Suprapubic skin (tissue), 4 donors: ENCODE measurements at places on chromosomes 7 and 10.

GRCh38 chr10:62619413-62619738, 185.1 kb upstream of the ADO start:
- no peak for DNase-seq

DNA sequence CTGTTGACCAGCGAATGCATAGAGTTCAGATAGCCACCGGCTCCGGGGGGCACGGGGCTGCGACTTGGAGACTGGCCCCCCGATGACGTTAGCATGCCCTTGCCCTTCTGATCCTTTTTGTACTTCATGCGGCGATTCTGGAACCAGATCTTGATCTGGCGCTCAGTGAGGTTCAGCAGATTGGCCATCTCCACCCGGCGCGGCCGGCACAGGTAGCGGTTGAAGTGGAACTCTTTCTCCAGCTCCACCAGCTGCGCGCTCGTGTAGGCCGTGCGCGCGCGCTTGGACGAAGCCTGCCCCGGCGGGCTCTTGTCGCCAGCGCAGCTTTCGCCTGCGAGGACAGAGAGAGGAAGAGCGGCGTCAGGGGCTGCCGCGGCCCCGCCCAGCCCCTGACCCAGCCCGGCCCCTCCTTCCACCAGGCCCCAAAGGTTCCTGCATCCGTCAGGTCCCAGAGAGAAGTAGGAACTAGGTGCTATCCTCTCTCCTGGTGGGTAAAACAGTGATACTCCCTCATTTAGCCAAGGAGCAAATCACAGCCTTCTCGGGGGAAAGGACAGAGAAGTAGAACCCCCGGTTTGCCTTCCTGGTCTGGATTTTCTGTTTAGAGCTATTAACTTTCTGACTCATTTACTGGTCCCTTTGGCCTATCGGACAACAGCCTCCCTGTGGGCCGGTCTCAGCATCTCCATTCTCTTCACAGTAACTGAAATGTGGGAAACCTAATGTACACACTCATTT, 6.1 kb upstream of the HOXA2 start:
- no peak for DNase-seq

DNA sequence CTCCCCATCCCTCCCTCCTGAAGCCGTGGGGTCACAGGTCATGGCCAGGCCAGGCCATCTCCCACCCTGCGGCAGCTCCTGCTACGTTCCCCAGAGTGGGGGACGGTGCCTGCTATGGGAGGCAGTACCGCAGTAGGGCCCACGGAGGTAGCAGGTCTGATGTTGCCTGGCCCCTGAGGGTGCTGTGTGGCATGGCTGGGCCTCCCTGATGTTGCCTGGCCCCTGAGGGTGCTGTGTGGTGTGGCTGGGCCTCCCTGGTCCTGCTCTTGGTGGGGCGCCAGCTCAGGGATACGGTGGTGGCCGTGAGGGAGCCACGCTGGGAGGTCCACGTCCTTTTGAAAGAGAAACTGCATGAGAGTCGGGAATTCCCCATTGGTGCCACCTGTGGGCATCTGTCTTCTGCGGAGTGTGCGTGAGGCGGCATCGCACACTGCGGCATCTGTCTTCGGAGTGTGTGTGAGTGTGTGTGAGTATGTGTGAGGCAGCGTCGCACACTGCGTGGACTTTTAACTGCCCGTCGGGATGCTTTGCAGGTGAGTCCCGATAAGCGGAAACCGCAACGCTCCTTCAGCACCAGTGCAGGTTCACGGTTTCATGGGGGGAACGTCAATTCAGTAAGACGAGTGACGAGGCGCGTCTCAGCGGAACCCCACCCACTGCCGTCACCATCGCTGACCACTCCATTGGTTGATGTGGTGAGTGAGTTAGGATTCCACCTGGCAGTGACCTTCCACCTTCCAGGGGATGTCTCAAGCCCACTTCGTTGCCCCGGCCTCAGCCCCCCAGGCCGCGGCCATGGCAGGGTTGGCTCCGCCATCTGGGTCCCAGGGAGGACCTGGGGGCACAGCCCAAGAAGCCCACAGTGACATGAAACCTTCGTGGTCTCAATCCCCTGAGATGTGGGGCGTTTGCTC, 51.2 kb upstream of the CFAP46 start:
- no peak for DNase-seq

DNA sequence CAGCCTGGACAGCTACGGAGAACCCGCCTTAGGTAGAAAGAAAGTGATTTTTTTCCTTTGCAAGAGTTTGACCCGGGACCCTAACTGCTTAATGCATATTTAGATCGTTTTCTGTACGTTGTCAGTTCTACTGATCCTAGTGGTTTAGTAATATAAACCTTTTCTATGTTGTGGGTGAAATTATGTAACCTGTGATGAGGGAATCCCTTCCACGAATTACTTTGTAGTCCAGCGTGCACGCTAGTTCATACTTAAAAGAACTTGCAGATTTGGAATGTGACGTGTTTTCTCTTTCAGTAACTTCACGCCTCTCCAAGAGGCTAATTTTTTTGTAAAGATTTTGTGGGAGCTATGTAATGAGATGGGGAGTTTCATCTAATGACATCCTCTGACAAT, 705 bp downstream of the SLF2 start:
- DNase-seq, result no peak

GRCh38 chr10:86402283-86402941, 35.8 kb upstream of the GRID1 start:
- no peak for DNase-seq

DNA sequence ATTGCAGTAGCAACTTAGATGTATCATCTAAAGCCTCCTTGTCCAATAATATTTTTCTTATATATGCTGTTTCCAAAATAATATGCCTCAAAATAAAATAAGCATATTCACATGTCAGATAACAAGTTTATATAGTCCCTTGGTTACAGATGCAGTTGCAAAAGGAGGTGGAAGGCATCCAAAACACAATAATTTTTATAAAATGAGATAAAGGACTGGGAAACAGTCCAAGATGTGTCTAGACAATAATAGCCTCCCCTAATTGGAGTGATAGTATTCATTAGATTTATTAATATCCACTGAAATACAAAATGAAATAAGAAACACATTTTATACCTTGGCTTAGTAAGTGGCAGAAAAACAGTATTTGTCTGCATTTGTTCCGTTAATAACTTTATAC, 30.3 kb downstream of the BCAP29 start:
- DNase-seq, result no peak

DNA sequence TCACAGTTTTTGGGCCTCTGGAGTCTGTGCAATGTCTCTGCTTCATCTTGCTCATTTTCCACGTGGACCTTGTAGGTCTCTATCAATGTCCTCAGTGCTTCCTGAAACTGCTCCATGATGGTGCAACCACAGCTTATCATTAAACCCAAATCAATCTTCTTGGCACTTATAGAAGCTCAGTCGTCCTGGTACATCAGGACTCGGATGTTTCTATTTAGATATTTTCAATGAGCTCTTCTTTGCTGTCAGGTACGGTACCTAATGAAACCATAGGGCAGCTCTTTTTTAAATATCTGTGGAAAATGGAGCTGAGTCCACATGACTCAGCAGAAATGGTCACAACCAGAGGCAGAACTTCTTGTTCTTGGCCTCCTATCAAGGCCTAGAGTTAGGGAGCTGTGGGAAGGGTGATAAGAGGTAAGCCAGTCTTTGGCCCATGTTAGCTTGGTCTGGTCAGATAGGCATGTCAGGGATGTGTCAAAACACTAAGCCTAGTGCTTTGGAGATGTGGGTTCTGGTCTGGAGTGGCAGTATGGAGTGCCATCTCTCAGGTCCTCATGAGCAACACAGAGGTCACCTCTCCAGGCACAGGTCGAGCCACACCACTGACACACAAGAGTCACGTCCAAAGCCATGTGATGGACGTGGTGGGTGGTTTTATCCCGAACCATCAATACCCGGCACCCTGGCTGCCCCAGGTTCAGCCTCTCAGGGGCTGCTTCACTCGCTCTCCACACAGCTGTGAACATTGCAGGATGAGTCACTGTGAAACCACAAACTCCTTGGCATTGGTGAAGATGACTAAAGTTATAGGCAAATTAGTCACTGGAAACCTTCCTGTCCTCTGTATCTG, 87.0 kb downstream of the TBXAS1 start:
- no peak for DNase-seq

DNA sequence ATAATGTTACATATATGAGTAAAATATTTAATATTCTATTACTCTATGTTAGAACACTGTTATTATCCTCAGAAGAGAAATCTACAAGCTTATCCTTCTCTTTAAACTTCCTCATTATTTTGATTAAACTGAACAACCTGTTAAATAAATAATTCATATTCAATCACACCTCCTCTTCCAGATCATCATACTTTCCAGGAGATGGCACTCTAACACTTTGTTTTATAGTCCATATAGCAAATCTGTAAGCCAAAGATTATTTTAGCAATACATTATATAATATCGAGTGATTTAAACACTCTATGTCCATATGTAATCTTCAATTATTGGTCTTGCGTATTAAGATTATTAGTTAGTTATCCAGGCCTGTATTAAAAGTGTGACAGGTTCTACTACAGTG, 694.1 kb downstream of the ANKRD7 start:
- no peak for DNase-seq

GRCh38 chr7:55537458-55537990, 34.8 kb downstream of the VOPP1 start:
- no peak for DNase-seq

DNA sequence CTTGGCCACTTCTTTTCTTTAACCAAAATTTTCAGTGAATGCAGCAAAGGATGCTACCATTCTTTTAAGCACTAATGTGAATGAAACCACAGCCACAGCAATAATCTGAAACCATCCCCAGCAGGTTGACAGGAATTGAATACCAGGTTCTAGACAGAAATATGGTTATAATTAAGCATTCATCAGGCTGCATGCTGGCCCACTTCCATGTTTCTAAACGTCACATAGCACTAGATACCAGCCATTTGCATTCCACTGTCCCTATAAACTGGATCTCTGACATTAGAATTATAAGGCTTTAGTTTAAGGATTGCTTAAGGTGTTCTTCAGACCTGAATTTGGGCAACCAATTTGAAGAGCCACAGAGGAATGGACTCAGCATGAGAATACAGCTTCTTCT, 340.8 kb upstream of the KLF6 start:
- no peak for DNase-seq

DNA sequence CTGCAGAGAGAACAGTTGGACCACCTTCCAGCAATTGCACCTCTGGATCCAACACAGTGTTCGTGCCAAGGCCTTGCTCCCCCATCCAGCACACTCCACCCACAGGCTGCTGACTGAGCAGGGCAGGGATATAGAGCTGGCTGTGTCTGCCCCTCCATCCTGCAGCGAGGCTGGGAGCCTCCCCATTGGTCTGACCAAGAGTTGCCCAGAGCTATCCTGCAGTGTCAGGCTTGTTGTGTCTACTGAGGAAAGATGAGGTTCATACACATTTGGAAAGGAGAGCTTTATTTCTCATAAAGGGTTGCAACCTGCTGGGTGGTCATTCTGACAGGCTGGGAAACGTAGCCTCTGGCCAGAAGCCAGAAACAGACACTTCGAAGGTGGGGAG, 27.1 kb downstream of the PRF1 start:
- no peak for DNase-seq

DNA sequence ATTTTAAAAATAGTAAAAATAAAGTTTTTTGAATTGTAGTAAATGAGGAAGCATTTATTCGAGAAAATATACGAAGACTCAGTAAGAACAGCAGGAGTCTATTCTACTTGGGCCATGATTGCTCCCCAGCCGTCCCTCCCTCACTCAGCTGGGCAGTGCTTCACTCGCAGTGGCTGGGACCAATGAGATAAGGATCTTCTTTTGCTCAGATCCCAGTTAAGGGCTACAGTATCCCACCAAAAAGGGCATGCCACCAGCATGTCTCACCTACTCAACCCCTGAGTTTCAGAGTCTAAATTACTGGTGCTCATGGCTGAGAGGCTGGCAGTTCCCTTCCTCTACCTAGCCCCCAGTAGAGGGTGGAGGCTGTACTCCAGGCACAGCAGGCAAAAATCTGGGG, 455.7 kb upstream of the PFKP start:
- no peak for DNase-seq

DNA sequence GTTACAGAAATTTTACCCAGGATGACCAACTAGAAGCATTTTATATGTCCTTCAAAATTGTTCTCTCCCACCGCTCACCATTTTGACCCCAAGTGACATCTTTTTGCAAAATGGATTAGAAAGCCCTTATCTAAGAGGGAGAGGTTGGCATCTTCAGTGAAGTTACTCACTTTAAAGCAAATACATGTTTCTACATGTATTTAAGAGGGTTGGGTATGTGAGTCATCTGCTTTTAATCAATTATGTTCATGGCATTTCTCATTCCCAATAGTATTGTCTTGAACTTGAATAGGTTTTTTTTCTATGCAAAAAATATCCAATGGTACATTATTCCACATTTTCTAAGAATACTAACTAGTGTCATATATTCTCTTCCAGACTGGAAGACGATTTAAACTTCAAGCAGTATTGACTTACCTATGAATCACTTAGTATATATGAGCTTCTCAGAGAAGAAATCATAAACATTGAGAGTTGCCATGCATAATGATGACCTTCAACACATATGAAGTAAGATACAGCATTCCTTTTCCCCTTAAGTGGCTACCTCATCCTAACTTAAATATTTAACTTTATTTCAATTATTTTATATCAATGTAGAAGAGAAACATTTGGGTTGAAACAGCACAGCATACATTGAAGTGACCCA, 132.8 kb downstream of the POLR1F start:
- no peak for DNase-seq

DNA sequence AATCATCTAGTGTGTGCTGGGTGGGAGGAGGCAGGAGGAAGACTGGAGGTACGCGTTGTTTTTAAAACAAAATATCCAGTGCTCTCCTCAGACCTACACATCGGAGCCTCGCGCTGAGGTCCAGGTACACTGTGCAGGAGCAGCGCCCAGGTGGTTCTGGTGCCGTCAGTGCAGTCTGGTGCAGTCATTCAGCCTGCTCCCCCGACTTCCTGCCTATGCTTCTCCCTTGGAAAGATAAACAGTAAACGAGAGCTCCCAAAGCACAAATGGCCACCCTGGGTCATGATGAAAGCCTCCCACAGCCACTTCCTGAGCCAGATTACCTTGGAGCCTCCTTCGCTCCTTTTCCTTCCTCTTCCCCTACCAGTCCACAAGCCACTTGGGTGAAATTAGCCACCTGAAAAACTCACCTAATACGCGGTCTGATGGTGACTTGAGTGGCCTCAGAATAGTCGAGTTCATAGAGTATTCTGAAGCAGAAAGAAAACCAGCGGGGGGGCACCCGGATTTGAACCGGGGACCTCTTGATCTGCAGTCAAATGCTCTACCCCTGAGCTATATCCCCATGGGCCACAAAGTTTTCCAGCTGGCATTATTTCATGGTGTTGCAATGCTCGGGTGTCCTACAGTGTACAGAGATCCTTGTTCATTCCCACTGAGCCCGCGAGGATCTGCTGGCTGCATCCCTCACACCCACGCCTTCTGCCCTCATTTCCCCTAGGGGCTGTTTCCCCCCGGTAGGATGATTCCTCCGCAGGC, 82.5 kb downstream of the ZNF467 start:
- no peak for DNase-seq
